ENCODE measurements at places on chromosomes 5 and 9. TPM values are rescaled to one million over a fixed set of nuclear protein-coding genes. Genes with fewer than 3 reads are reported as not detected.

PCDHA9 gene
- not detected for total RNA-seq

MARCOL gene
- total RNA-seq, result not detected

ACTL7A gene
- total RNA-seq, result not detected

DNA sequence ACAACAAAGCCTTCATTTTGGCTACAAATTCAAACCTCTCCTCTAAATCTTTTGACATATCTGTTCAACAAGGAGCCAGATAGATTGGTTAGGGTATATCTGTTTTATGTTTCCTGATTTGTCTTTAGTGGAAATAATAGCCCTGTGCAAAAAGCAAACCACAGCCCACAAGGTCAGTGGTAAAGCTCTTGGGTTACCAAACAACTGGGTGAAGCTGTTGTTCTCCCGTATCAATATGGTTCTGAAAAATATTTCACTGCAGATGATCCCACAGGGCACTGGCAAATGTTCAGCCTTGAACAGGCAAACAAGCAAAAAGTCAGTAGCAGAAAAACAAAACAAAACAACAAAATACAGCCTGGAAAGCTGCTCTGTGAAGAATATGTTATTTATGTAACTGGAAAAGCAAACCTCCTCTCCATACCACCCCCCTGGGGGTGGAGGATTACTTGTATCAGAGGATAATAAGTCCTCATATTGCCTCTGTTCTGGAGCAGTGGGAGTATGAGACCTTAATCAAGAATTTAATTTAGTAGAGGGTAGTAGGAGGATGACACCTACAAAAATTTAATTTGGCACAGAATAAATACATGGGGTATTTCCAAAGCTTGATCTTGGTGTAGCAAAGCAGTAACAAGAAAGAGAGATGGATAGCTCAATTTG lies 20.8 kb upstream of the PTBP3 start:
- DNase-seq, result no peak

- peak; percentile 27 for DNase-seq
Measured at GRCh38 chr5:108858959-108859358, 111.3 kb downstream of the FER start.

CARD9 gene
- 0.43 TPM for total RNA-seq

SHC3 gene
- total RNA-seq, result 0.03 TPM

GRCh38 chr5:164352695-164353094 lies 847.3 kb downstream of the MAT2B start:
- no peak for DNase-seq

DNA sequence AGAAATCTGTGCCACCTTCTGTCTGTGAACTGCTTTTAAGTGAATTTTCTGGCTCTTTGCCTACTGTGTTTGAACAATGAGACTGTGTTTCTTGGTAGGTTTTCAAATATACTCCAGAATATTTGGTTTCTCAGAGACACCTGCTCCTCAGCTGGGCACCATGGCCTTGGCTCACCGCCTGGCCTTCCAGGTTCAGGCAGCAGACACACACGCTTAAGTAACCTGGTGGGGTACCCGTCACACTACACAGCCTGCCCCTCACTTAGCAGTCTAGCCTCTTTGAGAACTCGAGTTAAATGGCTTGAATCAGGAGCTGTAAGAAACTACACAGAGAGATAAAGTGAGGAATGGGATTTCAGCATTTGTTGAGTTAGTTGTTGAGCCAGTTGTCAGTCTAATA lies 530.5 kb downstream of the MTRR start:
- no peak for DNase-seq

- peak; percentile 32 for DNase-seq
Measured at GRCh38 chr9:89808756-89809181, 204.0 kb downstream of the GADD45G start.

- DNase-seq, result peak; percentile 63
Measured at GRCh38 chr5:74517700-74518099, 122.8 kb downstream of the ENC1 start.

GRCh38 chr5:72882989-72883388 lies 66.5 kb downstream of the TNPO1 start:
- no peak for DNase-seq

DNA sequence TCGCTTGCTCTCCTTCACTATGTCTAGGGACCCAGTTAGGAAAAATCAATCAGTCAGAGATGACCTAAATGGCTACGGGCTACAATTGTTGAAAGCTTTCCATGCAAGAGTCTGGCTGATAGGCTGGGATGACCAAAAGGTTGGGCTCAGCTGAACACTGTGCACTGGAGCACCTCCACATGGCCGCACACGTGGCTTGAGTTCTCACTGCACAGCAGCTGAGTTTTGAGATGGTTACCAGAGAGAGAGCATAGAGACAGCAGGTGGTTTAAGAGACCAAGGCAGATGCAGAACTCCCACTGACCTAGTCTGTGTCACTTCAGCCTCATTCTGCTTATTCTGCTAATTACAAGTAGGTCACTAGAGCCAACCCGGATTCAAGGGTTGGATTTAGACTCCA lies 2354.8 kb upstream of the C9orf72 start:
- no peak for DNase-seq

HMCN2 gene
- 0.23 TPM for total RNA-seq

DNA sequence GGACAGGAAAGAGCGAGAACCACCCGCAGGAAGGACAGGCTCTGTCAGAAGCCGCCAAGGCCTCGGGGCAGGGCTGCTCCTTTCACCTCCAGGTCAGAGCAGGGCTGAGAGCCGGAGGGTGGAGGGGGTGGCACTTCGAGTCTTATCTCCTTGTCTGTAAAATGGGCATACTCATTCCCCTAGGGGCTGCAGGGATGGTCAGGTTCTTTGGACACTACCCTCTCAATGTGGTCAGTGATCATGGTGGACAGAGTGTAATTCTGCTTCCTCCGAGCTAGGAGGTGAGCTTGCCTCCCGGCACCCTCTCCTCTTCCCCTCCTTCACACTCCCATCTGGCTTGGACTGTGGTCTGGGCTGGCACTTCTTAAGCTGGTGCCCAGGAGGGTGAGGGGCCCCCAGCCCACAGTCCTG lies 39.6 kb downstream of the RGS3 start:
- no peak for DNase-seq

- DNase-seq, result no peak
Measured at GRCh38 chr5:1771149-1772065, 28.2 kb downstream of the MRPL36 start.

DNA sequence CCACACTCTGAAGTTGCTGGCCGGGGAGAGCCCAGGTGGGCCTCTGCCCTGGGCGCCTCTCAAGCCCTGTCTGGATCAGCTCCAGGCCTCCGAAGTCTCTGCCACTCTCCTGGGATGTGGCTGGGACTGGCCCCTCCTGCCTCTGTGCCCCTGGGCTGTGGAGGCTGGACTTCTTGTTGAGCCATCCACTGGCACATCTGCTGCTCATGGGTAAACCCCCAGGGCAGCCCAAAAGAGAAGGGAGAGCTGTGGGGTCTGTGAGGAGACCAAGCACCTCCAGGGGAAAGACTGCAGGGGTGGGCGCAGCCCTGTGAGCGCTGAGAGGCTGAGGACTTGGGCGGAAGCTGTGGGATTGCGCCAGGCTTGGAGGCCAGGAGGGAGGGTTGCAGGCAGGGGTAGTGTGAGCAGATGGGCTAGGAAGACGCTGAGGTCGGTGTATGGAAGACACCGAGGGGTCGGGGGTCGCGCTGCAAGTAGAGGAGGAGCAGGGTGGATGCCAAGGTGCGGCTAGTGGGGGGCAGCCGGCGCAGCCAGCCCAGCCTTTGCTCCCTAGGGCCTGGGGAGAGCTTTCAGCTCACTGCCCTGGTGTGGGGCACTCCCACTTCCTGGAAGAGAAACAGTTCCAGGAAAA lies 118.1 kb downstream of the WNK2 start:
- no peak for DNase-seq

- DNase-seq, result no peak
Measured at GRCh38 chr5:171495122-171495700, 75.8 kb downstream of the FGF18 start.

DNA sequence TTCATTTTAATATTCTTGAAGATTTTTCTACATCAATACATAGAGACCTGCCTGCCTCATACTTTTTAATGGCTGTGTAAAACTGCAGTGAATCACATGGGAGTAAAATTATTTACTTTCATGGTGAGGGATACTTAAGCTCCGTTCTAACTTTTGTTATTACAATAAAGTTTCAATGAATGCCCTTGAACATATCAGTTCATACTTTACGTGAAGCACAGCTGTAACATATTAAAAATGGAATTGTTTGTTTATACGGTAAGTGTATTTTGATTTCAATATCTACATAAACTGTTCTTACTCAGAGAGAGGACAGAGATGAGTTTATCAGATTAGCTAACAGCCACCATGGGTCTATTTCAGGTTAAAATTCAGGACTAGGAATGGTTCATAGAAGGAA lies 155.1 kb downstream of the NR3C1 start:
- DNase-seq, result no peak

- DNase-seq, result peak; percentile 40
Measured at GRCh38 chr9:27377147-27377807, 80.3 kb upstream of the EQTN start.

RETREG1 gene
- total RNA-seq, result 0.60 TPM

SLC45A2 gene
- total RNA-seq, result not detected

GRCh38 chr5:93401634-93402213 lies 179.3 kb downstream of the NR2F1-AS1 start:
- no peak for DNase-seq

MLANA gene
- not detected for total RNA-seq

- no peak for DNase-seq
Measured at GRCh38 chr5:90658620-90659019, 100.0 kb downstream of the ADGRV1 start.

FOXI1 gene
- total RNA-seq, result not detected

- peak; percentile 89 for DNase-seq
Measured at GRCh38 chr9:99056886-99057664, 47.8 kb upstream of the TGFBR1 start.

DNA sequence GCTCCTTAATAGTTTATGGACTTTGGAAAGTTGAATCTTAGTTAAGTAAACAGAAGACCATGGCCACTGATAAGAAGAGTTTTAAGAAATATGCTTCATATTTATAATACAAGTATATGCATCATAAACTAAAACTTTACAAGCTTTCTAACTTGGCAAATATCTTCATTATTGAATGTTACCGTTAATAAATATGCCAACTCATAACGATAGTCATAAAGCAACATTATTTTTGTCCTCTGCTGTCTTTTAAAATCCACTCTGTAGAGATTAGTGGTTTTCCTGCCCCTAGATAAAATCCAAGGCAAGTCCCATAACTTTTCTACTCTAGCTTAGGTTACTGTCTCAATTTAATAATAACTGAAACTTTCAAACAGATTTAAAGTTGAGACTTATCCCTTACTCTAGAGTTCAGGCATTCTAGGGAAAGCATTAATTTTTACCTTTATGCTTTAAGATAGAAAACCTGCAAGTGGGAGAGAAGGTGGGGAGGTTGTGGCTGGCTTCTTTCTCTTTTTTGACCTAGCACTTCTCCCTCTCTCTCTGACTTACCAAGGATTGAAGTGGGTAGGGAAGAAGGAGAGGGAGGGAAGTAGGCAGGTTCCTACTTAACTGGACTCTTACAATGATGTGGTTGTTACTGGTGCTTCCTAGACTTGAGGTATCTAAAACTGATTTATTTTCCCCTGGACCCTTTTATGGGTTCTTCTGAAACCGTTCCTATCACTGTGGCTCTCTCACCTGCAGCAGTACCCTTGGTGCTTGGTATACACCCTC lies 29.6 kb downstream of the RNF145 start:
- peak; percentile 34 for DNase-seq

TMEM232 gene
- total RNA-seq, result 0.77 TPM

DNA sequence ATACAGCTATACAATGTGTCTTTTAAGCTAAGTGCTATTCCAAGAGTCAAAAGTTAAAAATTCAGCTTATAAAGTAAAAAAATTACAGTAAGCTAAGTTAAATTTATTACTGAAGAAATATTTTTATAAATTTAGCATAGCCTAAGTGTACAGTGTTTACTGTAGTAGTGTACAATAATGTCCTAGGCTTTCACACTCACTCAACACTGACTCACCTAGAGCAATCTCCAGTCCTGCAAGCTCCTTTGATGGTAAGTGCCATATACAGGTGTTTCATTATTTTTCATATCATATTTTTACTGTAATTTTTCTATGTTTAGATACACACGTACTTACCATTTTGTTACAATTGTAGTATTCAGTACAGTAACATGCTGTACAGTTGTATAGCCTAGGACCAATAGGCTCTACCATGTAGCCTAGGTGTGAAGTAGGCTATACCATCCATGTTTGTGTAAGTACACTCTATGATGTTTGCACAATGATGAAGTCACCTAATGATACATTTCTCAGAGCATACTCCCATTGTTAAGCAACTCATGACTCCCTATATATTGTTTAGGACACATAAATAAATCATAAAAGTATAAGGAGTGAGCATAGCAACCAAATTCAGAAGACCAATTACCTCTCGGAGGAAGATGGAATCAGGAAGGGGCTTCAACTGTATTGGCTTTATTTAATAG lies 165.1 kb upstream of the SLC30A5 start:
- DNase-seq, result no peak
